ENCODE measurements at places on chromosomes 11 and 22.

GRCh38 chr11:118927554-118928100 is 1.9 kb upstream of the BCL9L start:
- DNase-seq = no peak

GRCh38 chr11:2168286-2169004 is 3.2 kb downstream of the TH start:
- DNase-seq = no peak

DNA sequence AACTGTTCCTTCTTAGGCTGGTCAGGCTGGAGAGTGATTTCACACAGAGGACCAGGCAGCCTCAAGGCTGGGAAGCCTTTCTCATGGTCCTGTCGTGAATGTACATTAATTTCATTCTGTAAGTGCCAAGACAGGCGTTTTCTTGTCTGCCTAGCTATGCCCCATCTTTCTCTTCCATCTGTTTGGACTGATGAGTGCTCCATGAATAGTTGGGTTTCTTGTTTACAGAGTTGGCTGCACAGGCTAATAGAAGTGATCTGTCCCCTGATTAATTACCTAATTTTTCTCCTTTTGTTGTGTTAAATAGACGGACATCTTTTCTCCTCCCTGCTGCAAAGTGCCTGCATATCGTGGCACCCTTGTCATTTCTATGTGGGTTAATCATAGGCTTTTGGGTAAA is 135.8 kb upstream of the NARS2 start:
- DNase-seq = no peak

- DNase-seq = no peak
These were observed 23.6 kb upstream of the RNASEH2C start for GRCh38 chr11:65744026-65744698.

- no peak for DNase-seq
These were observed 21.6 kb downstream of the FOLR3 start for GRCh38 chr11:72157131-72157530.

GRCh38 chr11:386483-386882 is 7.5 kb upstream of the PKP3 start:
- DNase-seq = no peak

DNA sequence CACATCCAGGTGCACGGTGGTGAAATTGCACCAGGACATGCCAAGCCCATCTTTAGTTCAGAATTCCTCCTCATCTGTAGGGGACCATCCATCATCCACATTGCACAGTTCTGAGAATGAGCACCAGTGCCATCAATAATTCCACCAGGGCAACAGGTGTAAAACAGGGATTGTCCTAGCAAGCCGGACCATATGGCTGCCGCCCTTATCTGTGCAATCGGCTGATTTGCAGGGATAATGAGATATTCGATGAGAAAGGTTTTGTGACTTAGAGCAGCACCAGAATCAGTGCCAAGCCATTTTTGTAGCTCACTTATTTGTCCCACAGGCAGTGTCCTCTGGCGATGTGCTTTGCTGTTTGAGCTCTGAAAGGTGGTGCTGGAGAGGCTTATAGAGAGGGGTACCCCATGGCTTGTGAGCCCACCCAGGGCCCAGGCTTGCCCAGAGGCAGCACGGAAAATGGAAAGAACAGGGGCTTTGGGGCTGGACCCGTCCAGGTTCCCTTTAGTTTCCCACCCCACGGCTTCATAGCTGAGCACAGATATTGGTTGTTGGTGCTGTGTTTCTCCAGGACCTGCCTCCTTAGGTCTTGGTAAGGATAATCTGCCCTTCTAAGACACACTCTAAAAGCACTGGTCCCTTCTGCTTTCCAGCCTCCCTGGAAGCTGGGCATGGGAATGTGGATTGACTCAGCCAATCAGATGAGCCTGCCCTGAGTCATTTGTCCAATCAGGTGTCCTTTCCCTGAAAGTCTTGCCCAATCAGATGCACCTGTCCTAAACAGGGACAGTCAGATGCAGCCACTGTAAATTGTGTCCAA is 84.0 kb upstream of the SHANK2 start:
- DNase-seq = no peak

DNA sequence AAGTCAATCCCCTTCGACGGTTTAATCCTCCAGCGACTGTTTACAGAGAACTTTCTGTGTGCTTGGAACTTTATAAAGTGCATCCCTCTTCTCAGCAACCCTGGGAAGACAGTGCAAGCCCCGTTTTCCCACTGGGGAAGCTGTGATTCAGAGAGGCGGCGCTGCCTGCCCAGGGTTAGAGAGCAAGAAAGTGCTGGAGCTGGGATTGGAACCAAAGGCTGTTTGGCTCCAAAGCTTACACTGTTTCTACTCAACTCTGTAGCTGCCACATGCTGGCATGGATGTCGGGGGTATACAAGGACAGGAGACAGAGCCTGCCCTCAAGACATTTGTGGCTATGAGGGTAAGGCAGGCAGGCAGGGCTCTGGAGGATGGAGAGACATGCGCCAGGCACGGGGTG is 13.0 kb downstream of the FBLN1 start:
- no peak for DNase-seq

DNA sequence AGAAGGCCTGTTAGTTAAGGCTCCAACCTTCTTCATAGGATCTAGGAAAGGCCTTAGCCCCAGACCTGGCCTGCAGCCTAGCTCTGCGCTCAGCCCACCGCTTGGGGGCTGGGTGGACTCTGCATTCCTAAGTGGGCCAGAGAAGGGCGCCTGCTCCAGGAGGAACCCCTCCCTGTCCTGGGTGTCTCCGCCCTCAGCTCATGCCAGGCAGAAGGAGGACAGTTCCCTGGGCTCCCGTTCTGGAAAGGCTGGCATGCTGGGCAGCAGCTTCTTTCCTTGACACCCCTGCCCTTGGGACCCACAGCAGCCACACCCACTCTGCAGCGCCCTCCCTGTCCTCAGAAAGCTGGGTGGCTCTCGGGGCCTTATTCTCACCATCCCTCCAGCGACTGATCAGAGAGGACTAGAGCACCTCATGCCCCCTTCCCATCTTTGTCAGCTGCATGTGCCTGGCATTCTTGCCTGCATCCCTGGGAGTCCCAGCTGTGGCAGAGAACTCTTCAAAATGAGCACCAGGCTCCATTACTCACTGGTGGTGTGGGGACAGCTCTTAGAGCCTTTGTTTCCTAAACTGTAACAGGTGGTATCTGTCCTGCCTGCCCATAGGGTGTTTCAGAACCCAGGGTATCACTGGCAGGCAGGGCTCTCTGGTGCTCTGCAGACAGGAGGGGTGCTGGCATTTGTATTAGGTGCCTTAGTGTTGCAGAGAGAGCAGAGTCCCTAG is 20.3 kb upstream of the MYRF start:
- no peak for DNase-seq

DNA sequence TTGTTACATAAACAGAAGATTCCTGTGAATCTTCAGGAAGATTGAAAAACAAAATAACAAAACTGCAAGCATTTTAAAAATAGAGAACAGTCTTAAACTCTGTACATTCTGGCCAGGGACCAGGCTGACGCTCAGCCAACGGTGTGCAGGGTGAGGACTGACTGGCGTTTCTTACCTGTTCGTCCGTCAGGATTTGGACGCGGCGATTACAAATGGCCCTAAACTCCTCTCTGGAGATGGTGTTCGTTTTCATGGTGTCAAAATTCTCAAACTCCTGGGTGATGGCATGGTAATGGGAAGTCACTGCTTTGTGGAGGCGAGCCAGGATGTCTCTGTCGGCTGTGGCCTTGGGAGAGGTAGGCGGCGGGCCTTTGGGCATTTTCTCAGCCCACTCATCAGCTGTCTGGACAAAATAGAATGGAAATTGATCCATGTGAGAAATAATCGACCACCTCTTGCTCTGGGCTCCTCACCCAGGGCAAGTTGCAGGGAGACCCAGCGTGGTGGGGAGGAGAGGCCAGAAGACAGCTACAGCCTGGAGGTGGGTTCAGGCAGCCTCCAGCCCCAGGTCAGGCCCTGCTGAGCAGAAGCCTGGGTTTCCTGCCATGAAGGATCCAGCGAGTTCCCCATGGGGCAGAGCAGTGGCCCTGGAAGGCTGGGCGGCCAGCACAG is 143.0 kb downstream of the MPPED1 start:
- DNase-seq = no peak

- no peak for DNase-seq
These were observed 33.0 kb upstream of the APOBEC3A start for GRCh38 chr22:38924347-38924952.

DNA sequence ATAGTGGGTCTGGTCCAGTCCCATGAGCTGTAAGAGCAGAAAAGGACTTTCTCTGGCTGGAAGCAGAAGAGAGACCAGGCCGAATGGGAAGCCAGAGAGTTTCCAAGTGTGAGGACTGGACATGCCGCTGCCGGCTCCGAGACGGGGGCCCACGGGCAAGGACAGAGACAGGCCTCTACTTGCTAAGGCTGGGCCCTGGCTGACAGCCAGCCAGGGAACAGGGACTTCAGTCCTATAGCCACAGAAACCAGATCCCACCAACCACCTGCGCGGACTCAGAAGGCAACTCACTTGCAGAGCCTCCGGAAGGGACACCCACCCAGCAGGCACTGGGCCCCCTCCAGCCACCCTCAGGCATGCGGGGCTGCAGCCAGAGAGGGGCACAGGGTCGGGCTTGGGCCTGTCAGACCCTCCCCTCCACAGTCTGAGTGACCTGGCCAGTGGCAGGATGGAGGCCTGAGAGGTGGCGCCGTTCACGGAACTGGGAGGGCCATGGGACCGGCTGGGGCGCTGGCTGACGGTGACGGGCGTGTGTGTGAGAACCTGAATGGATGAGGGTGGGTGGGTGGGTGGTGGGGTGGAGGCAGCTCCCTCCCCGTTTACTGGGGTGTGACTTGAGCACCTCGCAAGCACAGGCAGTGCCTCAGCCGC is 47.8 kb upstream of the A4GALT start:
- no peak for DNase-seq

- no peak for DNase-seq
These were observed 60.4 kb upstream of the ZBED5 start for GRCh38 chr11:10918275-10918674.

- no peak for DNase-seq
These were observed 22.8 kb downstream of the THOC5 start for GRCh38 chr22:29530716-29531115.

DNA sequence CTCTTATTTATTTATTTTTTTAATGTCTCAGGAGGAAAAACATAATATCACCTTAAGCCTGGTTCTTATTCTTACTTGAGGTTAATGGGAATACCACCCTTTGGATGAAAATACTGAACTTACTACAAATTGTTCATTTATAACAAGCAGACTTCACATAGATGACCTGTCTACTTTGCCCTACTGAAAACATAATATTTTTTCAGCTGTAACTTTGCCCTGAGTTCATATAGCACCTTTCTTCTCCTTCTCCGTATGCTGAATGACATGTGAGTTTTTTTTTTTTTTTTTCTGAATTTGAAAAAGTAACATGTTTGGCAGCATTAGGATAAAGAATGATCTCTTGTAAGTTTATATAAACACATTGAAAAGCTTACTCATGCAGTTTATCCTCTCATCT is 186.8 kb downstream of the TMEM135 start:
- DNase-seq = no peak

GRCh38 chr22:32905400-32905799 is 103.9 kb downstream of the TIMP3 start:
- DNase-seq = no peak

- DNase-seq = peak; percentile 70
These were observed 13.4 kb downstream of the SYT7 start for GRCh38 chr11:61567286-61568061.

- no peak for DNase-seq
These were observed 33.5 kb upstream of the RAB38 start for GRCh38 chr11:88208745-88209144.

GRCh38 chr11:47327949-47328348 is 24.6 kb downstream of the MYBPC3 start:
- no peak for DNase-seq

DNA sequence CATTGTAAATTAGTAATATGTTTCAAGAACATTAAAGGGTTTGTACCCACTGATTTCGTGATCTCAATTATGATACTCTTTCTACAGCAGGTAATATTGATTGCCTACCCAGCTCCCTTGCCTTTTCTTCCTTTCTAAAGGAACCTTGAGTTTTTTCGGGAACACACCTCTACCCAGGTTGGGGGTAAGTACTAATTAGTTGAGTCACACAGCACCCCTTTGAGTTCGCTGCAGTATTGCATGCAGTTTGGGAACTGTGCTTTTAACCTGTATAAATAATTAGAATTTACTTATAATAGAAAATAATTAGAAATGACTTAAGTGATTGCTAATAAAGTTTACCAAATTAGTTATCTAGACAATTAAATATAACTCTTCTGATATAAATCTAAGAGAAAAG is 24.9 kb downstream of the ARHGAP42 start:
- no peak for DNase-seq

DNA sequence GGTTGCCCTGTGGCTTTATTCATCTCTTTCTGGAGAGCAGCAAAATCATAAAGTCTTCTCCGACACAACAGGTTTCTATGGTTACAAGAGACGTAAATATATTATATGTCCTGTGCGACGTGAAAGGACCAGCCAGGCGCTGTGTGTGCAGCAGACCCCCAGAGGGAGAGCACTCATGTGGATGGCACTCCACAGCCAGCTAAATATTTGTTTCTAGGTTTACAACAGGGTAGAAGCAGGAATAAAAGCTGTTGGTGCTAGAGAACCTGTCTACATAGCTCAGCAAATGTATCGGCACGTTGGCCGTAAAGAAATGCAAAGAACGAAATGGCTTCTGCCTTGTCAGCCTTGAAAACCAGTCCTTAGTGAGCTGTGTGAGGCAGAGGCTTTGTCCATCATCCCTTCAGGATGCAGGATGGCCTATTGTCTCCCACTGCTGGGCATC is 133.8 kb upstream of the PITPNB start:
- DNase-seq = no peak

DNA sequence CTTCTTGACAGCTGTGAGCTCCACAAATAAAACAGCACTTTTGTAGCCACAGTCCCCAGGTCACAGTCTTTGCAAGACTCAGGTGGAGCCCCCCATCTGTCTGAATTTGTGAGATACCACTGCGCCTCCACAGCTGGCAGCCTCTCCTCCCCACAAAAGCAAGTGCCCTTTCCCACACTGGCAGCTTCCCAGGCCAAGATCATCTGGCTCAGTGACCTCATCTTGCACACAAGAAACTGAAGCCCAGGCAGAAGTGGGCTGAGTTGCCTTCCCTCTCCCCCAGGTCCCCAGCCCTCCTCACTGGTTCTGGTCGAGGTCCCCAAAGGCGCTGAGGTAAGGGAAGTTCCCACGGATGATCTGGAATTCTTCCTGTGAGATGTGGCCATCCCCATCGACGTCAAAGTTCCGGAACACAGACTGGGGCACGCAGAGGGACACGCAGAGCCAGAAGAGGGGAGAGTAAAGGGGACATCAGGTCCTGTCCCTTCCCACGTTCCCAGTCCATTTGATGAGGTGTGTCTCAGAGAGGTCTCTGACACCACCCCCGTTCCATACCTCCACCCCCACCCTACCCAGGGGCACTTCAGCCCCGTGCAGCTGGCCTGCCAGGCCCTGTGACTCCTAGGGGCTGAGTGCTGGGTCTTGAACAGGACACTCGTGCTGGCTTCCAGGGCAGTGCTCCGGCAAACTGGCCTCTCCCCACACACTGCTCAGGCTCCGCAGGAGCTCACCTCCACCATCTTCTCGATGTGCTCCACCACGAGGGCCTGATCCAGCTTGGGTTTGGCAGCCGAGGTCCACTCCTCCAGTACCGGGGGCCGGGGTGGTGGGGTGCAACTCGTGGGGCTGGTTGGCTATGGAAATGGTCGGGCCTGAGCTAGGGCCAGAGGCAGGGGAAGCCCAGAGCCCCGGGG is 8.9 kb downstream of the RASGRP2 start:
- no peak for DNase-seq

- DNase-seq = no peak
These were observed 18.8 kb upstream of the CDKN1C start for GRCh38 chr11:2904153-2905052.
